ENCODE measurements at places on chromosomes 5 and 9.

DNA sequence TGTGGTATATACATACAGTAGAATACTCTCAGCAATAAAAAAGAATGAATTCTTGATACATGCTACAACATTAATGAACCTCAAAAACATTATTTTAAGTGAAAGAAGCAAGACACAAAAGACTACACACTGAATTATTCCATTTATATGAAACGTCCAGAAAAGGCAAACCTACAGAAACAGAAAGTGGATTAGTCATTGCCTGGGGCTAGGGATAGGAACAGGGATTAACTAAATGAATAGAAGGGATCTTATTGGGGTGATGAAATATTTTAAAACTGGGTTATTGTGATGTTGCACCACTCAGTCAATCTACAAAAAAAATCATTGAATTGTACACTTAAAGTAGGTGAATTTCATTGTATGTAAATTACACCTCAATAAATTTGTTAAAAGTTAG lies 326.7 kb downstream of the PIK3R1 start:
- no peak for DNase-seq

GRCh38 chr5:43352915-43353314 lies 39.7 kb upstream of the HMGCS1 start:
- no peak for DNase-seq

DNA sequence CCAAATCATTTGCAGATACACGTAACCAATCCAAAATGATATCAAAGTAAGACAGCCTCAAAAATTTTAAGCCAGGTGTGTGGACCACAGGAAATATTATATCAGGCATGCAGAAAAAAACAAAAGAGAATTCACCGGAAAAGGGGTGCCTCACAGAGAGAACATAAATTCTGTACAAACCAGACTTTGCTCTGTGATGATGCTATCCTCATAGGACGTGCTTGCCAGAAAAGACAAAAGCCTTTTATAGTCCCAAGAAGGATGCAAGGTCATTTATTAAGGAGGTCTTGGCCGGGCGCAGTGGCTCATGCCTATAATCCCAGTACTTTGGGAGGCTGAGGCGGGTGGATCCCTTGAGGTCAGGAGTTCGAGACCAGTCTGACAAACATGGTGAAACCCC lies 16.8 kb upstream of the ATP6V1G1 start:
- DNase-seq, result no peak

DNA sequence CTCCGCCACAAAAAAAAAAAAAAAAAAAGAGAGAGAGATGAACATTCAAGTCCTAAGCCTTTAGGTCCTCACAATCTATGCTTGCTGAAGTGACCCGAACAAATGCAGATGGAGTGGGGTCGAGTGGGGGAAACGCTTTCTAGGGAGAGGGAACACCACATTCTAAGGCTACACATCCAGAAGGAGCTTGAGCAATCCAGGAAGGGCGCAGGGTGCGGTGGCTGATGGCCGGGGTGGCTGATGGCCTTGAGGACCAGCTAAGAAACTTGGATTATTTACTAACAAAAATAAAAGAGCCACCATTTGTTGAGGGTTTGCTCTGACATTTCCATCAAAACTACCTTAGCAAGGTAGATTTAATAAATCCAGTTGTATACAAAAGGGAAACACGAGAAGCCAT lies 764 bp upstream of the BNIP1 start:
- DNase-seq, result no peak

DNA sequence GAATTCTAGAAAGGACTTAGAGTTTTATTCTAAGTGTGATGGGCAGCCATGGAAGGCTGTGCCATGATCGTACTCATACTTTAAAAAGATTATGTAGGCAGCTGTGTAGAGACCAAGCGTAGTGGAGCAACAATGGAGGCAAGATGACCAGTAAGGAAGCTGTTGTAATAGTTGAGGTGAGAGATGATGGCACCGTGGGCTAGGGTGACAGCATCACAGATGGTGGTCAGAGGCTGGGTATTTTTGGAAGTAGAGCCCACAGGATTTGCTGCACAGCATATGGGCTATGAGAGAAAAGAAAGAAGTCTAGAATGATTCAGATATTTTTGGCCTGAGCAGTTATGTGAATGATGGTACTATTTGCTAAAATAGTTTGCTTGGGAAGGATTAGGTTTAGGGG lies 7.7 kb downstream of the ARHGAP26 start:
- no peak for DNase-seq

GRCh38 chr9:16179566-16179965 lies 626.7 kb downstream of the CCDC171 start:
- DNase-seq, result no peak

GRCh38 chr5:83145241-83145640 lies 67.9 kb downstream of the XRCC4 start:
- DNase-seq, result no peak

GRCh38 chr5:1279443-1280151 lies 15.3 kb downstream of the TERT start:
- no peak for DNase-seq

- no peak for DNase-seq
Observed at GRCh38 chr5:158938200-158938599, 161.5 kb downstream of the EBF1 start.

GRCh38 chr5:135493406-135494180 lies 41.4 kb upstream of the TIFAB start:
- DNase-seq, result peak; percentile 36

DNA sequence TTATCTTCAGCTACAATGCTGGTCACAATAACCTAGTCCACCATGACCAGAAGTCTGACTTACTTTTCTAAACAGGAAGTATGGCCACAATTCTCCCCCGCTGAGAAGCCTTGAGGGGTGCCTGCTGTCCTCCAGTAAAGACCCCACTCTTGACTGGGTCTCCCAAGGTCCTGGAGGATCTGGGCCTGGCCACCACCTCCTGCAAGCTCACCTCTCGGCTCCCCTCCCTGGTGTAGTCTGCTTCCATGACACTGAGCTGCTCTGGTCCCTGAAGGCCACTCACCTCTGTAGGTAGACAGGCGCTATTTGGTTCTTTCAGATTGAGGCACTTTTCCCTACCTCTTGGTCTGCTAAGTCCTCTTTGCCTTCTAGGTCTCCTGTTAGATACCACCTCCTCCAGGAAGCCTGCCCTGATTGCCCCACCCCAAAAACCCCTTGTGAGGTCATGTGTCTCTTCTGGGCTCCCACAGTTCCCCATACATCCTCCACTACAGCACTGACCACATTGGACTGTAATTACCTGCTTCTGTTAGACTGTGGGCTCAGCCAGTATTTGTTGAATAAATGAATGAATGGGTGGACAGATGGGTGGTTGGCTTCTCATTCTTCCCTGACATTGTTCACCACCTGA lies 62.6 kb upstream of the IER5L start:
- no peak for DNase-seq

DNA sequence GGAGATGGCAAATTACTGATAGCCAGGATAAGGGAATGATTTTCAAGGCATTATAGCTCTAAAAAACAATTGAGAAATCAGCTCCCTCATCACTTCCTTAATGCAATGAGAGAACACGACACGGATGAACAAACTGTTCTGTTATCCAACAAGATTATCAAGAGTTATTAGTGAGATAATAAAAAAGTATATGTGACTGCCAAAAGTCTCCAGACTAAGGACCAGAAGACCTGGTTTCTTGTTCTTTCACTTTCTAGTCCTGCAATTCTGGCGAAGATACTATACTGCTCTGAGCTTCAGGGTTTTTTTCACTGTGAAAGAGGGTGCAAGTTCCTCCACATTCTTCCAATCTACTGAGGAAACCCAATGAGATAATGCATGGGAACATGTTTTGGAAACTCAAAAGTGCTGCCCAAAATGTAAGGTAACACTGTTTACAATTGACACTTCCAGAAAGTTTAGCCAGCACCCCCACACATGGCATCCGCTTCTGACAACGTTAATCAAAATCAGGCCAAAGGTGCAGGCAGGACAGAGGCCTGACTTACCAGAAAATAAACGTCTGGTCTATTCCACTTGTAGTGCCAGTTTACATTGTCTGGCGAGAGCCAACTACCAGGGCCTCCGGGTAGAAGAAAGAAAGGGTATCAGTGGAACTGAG lies 254.2 kb downstream of the DOCK8 start:
- no peak for DNase-seq

GRCh38 chr9:110048403-110048975 lies 159.5 kb downstream of the C9orf152 start:
- DNase-seq, result no peak

- DNase-seq, result no peak
Observed at GRCh38 chr9:35397216-35397698, 92.7 kb upstream of the RUSC2 start.

GRCh38 chr5:156128026-156128425 lies 198.9 kb upstream of the SGCD start:
- DNase-seq, result no peak

DNA sequence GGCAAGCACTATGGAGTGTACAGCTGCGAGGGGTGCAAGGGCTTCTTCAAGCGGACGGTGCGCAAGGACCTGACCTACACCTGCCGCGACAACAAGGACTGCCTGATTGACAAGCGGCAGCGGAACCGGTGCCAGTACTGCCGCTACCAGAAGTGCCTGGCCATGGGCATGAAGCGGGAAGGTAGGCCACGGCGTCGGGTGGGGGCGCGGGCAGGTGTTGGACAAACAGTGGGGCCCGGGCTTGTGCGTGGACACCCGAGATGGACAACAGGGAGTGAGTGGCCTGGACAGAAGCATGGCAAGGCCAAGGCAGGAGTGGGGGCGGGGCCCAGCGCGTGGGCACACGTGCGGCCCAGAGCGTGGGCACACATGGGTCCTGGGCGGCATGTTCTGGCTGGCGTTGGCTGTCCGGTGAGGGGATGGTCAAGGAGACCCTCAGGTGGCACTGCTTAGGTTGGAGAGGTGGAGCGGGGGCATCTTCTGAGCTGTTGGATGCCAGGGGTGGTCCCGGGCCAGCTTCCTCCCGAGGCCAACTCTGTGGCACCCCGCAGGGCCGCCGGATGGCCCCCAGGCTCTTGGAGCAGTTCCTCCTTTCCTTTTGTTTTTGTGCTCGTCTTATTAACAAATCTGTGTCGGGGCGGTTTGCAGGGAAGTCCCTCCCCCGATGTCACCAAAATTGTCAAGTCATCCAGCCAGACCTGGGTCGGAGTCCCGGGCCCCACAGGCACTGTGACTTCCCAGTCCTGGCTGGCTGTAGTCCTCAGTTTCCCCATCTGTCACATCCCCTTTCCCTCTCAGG lies 82.9 kb downstream of the RXRA start:
- DNase-seq, result no peak

DNA sequence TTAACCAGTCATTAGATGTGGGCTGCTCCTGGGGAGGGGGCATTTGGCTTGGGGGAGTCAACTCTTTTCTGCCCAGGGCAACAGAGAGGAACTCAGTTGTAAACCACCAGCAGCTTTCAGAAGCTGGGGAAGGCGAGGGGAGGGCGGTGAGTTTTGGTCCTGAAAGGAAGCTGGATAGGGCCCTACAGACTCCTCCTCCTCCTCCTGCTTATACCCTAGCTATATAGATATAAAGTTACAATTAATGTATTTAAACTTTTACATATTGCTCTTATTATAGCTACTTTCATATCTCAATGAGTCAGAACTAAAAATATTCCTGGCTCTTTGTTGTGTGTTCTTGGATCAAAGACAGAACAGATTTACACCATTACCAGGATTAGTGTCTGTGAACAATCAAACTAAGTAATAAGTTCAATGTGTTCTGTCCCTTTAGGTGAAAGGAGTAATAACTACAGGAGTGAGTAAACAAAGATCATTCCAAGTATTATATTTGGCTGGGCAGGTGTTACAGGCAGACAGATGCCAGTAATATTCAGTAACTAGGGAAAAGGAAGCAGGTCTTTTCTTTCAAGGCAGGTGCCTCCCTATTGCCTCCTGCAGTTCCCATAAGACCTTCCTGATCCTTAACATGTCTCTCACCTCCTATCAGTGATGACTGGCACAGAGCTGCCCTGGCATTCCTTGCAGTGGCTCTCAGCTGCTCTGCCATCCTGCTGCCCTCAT lies 20.5 kb upstream of the VPS13A start:
- DNase-seq, result no peak

DNA sequence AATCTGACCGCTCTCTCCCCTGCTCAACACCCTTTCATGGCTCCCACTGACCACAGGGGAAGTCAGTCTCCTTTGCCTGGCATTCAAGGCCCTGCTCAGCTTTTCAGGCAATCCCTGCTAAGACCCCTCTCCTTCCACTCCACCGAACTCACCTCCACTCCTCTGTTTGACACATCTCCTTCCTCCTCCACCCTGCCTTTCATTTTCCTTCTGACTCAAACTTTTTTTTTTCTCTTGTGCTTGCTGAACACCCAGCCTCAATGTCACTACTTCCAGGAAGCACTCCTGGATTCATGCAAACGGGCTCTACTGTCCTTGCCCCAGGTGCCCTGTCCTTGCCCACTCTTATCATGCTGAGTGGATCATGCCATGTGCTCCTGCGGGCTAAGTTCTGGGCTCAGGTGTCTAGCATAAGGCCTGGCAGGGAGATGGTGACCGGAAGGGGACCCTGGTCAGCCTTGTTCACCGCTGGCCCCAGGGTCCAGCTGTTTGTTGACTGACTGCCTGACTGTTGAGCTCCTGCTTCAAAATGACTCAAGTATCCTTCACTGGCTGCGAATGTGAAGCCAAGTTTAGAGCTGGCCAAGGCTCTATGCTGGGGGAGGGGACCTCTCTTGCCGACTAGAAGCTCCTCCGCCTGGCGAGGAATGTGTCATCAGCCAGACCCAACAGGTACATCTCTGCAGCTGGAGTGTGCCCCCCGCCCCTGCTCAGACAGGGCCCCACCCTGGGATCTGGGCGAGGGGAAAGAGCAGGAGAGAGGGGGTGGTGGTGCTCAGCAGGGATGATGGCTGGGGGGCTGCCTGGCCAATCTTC lies 6.2 kb downstream of the NR5A1 start:
- DNase-seq, result no peak

DNA sequence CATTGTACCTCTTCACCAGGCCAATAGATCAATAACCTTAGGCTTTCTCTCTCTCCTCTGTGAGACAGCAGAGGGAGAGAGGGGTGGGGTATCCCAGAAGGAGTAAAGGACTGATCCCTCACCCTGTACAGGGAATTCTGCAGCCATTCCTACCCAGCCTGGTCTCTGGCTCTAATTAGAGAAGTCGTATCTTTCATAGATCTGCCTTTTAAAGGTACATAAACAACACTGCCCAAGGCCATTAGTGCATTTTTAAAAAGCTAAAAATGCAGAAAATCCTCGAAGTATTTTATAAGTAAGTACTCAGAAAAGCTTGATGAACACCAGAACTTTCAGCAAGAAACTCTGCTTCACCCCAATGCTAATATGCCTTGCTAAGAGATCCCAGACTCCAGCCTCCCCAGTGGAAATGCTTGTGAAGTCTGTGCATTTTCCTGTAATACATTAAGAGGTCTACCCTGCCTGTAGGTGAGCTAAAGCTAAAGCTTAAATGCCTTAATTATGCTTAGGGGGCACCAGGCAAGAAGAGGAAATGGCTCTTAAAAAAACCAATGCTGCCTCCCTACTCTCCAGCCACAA lies 200.0 kb upstream of the ANKRD55 start:
- no peak for DNase-seq

GRCh38 chr9:81037889-81038288 lies 651.5 kb downstream of the TLE1 start:
- DNase-seq, result no peak

GRCh38 chr9:93189369-93190132 lies 5.6 kb downstream of the WNK2 start:
- DNase-seq, result no peak
